ENCODE measurements at places on chromosomes 2 and 18. TPM values are rescaled to one million over a fixed set of nuclear protein-coding genes. Genes with fewer than 3 reads are reported as not detected.

The FZD7 gene
- total RNA-seq = 0.67 TPM

GRCh38 chr18:44876024-44876423 is 195.3 kb downstream of the SETBP1 start:
- H3K36me3 ChIP-seq = peaks cover 7% of the 10 kb centered on the region
- no peaks in the 10 kb centered on the region for H3K27me3 ChIP-seq
- no peak overlapping the region for H3K27ac ChIP-seq
- DNase-seq = no peak
- peaks cover 16% of the 10 kb centered on the region for H3K4me1 ChIP-seq

DNA sequence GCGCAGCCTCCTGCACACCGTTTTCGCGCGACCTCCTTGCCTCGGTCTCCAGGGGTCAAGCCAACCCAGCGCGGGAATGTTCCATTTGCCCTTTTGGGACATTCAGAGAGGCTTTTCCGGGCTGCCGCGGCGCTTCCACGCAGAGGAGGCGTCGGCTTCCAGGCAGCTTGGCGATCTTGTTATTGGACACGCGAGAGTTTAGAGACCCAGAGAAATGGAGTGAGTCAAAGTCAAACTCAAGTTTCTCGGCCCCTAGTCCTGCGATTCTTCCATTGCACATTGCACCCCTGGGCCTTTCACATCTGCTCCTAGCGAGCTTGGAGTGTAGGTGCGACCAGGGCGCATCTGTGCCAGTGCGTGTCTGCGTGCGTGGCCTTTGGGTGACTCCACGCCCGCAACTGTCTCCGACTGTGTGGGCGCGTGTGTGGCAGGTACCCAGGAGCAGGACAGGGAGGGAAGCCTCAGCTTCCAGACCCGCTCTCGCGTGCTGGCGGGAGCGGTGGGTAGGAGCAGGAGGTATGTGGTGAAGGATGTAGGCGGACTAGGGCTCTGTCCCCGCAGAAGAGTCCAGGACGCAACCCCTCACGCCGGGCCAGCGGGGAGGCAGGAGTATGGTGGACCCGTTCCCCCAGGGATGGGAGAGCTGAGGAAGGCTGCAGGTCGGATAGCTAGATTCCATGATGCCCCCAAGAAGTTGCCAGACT is 13.5 kb downstream of the SIX3 start:
- H3K27ac ChIP-seq = no peak overlapping the region
- no peak for DNase-seq
- H3K27me3 ChIP-seq = peaks cover 48% of the 10 kb centered on the region
- H3K4me3 ChIP-seq = no peak overlapping the region
- H3K36me3 ChIP-seq = no peaks in the 10 kb centered on the region

DNA sequence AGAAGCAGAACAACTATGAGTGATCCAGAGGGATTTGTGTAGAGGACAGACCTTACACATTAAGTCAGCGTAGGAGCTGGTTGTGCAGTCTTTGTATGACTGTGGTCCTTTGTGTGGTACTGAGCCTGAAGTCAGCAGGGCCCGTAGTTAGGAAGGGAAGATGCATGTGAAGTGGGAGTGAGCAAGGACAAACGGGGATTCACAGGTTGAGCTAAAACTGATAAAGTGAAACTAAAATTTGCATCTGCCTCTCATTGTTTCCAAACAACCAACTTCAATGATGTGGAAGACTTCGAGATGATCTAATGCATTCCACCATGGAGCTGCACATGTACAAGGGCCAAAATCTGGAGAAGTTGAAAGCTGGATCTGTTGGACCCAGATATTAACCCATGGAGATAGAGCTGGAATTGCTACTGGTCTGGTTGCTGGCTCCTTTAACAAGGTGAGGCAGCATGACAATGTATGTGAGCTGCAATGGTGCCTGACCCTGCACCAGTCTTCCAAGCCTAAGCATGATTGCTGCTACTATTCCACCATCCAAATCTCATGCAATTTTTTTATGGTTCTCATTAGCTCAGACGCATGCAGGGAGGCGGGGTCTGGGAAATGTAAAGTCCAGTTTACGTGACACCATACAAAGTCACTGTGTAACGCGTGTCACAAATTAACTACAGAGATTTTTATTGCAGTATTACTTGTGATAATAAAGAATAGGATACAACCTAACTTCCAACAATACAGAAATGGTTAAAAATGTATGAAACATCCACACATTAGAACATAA is 12.1 kb upstream of the CYBRD1 start:
- no peaks in the 10 kb centered on the region for H3K27me3 ChIP-seq
- no peak overlapping the region for H3K4me3 ChIP-seq
- peaks cover 3% of the 10 kb centered on the region for H3K4me1 ChIP-seq
- H3K27ac ChIP-seq = no peak overlapping the region
- no peaks in the 10 kb centered on the region for H3K36me3 ChIP-seq
- no peak for DNase-seq

DNA sequence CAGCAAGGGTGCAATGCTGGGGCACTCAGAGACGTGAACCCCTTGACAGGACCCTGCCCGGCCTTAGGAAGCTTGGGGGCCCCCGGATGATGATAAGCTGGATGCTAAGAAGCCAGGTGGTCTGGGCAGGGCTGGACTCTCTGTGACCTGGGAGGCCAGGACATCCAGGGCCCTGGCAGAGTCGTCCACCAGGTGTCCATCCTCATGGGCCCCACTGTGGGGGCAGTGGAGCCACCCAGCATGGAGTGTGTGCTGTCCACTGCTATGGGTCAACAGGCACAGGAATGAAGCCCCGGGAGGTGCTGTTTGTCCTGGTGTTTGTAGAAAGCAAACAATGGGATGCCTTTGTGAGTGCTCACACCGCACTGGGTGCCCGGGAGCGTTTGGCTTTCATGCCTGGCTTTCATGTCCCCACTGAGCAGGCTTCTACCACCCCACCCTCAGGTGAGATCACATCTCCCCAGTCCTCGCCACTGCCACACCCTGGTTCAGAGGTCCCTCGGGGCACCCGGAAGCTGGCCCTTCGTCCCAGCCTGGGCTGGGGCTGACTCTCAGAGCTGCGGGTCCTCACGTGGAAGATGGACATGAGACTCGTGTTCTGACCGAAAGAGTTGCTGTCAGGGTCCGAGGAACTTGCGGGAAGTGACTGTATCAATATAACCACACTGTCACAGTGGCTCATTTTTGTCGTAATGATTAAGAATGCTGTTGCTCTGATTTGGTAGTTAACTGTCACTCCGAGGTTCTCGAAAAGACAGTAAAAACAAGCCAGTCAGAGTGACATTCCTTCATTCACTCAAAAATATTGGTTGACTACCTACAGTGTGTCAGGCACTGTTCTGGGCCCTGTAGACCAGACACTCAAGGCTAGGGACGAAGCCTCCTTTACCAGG is 53.3 kb downstream of the INHBB start:
- H3K27ac ChIP-seq = no peak overlapping the region
- no peak overlapping the region for H3K4me3 ChIP-seq
- DNase-seq = no peak
- H3K27me3 ChIP-seq = peaks cover 4% of the 10 kb centered on the region
- no peaks in the 10 kb centered on the region for H3K36me3 ChIP-seq
- no peaks in the 10 kb centered on the region for H3K4me1 ChIP-seq

DNA sequence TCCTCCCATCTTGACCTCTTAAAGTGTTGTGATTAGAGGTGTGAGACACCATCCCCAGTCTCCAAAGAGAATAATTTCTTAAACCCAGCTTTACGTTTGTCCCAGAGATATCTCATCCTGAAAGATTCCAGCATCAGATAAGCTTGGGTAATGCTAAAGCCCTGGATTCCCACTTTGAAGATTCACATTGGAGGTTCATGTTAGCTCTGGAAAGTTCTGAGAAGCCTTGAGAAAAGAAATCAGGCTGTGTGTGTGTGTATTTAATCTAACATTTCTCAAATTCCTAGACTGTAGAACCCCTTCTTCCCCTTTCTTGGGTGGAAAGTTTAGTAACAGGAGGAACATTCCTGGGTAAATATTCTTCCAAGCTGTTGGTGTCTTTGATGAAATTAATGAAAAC is 18.0 kb downstream of the ZNF532 start:
- H3K27me3 ChIP-seq = no peaks in the 10 kb centered on the region
- no peak overlapping the region for H3K4me3 ChIP-seq
- no peaks in the 10 kb centered on the region for H3K36me3 ChIP-seq
- no peak for DNase-seq

DNA sequence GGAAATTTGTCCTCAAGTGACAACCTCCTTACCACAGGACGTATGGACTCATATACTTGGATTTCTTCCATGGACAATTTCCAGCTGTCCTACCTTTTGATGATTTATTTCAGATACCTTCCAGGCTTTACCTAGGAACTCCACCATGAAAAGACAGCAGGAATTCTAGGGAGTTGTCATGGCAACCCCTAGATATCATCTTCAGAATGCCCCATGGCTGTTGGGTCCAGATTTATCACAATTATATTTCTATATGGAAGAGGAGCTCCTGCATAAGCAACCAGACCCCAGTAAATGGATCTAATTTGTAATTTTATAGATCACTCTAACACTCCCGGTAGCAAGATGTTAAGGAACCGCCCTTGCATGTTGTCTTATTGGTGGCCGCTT is 102.3 kb upstream of the ZNF521 start:
- H3K4me1 ChIP-seq = no peaks in the 10 kb centered on the region
- H3K27me3 ChIP-seq = no peaks in the 10 kb centered on the region
- H3K4me3 ChIP-seq = no peak overlapping the region
- H3K36me3 ChIP-seq = no peaks in the 10 kb centered on the region
- H3K27ac ChIP-seq = no peak overlapping the region

GRCh38 chr2:102283996-102284395 is 27.4 kb upstream of the IL1RL1 start:
- no peak overlapping the region for H3K27ac ChIP-seq
- H3K27me3 ChIP-seq = no peaks in the 10 kb centered on the region
- no peak for DNase-seq
- peaks cover 15% of the 10 kb centered on the region for H3K4me1 ChIP-seq
